Testis (tissue), 5 donors: ENCODE measurements at places on chromosomes 16 and 17.

DNA sequence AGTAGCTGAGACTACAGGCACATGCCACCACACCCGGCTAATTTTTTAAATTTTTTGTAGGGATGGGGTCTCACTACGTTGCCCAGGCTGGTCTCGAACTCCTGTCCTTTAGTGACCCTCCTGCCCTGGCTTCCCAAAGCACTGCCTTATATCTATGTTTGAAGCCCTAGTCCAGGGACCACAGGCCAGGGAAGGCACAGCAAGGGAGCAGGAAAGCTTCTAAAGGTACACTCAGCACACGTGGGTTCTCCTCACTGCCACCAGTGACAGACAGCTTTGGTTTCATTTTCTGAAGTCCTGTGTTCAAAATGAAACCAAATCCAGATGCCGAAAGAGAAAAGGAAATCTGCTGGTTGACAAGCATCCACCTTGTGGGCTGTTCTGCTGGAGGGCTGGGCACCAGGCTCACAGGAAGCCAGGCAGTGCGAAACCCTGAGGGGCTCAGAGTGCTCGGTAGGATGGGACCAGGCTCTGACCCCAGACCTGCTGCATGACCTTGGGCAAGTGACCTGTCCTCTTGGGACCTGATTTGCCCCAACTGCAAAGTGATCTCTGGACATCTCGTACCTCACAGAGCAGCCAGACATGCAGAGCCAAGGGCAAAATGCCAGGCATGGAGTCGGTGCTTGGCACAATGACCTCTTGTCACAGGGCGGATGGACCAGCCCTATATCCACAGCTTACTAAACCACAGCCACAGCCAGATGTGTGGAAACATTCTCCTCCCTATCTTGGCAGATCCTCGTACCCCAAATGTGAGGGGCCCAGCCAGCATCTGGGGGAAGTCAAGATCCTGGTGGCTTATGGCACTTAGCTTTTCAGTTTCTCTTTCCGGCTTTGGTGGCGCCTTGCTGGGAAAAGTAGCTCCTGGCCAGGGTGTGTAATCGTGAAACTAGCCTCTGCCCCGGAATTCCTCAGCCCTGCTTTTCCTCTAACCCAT, 2.8 kb upstream of the SOCS1 start:
- H3K27me3 ChIP-seq = no peaks in the 10 kb centered on the region
- DNase-seq = peak; percentile 77
- H3K4me1 ChIP-seq = peaks cover 18% of the 10 kb centered on the region

GRCh38 chr16:19131825-19132218, 18.1 kb downstream of the ITPRIPL2 start:
- H3K27ac ChIP-seq = no peak overlapping the region
- DNase-seq = no peak
- no peak overlapping the region for H3K4me3 ChIP-seq
- no peaks in the 10 kb centered on the region for H3K4me1 ChIP-seq

DNA sequence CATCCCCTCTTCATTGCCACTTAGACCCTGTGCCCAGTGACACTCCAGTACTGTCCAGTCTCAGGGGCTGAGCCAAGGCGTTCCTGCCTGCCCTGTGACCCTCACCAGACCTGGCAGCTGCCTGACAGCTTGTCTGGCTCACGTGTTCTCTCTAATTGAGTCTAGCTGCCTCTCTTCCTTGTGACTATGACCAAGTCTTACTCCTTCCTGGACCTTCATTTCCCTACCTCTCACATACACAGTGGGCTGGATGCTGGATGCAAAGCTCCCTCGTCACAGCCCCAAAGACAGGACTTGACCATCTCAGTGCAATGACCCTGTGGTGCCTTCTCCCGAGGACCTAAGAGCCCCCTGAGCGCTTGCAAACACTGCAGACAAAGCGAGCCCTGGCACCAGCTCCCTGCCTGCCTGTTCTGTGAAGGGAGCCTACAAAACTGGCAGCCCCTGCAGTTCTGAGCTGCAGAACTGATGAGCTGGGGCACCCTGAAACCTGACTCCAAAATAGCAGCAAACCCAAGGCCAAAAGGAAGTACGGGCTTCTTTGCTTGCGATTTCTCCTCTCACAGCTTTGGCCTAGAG, 1.7 kb downstream of the DEXI start:
- H3K4me3 ChIP-seq = peak overlapping the region; percentile 85
- H3K27ac ChIP-seq = peak overlapping the region; percentile 71
- no peaks in the 10 kb centered on the region for H3K27me3 ChIP-seq
- DNase-seq = no peak
- peaks cover 62% of the 10 kb centered on the region for H3K4me1 ChIP-seq

DNA sequence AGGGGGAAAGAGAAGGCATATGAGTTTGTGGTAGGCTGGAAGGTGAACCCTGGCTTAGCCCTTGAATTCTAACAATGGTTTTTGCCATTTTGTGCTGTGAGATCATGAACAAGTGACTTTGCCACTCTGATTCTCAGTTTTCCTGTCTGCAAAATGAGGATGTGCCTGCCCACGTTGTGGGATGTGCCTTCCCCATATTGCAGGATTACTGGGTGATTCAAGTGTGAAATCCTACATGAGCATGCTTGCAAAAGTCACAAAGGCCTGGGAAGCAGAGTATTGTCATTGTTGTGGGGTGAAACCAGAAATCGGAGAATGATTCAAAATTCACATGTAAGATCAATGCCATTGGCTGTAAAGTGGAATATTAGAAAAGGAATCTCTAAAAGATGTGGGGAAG, 28.6 kb upstream of the TVP23A start:
- H3K4me1 ChIP-seq = no peaks in the 10 kb centered on the region
- no peak overlapping the region for H3K27ac ChIP-seq
- H3K4me3 ChIP-seq = no peak overlapping the region
- H3K36me3 ChIP-seq = no peaks in the 10 kb centered on the region
- no peak for DNase-seq
- no peaks in the 10 kb centered on the region for H3K27me3 ChIP-seq

DNA sequence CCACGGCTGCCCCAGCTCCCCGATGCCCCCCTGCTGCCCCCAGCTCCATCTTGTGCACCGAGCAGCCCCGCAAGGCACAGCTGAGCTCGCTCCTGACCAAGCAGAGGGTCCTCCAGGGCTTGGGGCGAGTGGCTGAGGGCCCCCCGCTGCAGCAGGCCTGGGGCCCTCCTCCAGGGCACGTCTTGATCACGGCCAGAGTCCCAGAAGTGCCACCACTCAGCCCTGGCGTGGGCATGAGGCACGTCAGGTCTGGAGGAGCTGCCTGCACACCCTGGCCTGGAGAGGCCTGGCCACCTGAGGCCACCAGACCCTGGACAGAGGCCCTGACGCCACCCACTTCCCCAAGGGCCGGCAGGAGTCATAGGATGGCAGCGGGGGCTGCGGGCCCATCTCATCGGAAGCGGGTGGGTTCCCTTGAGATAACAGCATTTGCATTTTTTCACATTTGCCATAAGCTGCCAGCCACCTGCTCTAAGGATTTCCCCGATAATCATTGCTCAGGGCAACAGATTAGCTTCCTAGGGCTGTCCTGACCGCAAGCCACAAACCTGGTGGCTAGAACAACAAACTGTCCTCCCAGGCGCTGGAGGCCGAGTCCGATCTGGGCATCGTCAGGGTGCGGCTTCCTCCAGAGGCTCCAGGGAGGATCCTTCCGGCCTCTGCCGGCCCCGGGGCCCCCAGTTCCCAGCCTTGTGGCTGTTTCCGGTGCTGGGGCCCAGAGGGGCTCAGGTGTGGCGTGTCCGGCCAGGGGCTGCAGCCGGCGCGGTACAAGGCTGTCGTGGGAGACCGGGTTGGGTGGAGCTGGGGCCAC, 23.9 kb upstream of the C1QTNF8 start:
- H3K27ac ChIP-seq = no peak overlapping the region
- no peak overlapping the region for H3K4me3 ChIP-seq
- no peaks in the 10 kb centered on the region for H3K27me3 ChIP-seq
- no peak for DNase-seq

DNA sequence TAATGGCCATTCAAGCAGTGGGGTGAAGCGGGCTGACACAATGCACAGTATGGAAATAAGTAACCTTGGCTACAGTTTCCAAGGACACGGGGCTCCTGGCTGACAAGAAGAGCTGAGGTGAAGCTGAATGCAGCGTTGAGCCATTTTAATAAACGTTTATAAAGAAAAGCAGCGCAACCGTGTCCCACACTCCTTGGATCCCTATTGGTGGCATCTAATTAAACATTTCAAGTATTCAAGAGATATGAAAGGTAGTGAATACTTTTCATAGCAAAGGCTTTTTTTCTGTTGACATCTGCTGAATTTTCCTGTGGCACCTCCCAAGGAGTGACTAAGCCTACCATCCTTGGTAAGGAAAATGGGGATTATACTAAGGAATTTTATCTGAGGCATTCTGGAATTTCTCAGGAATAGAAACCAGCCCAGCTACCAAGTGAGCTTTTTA, 26.5 kb downstream of the DUSP14 start:
- no peaks in the 10 kb centered on the region for H3K4me1 ChIP-seq
- no peaks in the 10 kb centered on the region for H3K36me3 ChIP-seq
- no peak overlapping the region for H3K4me3 ChIP-seq
- no peak for DNase-seq
- no peak overlapping the region for H3K27ac ChIP-seq

DNA sequence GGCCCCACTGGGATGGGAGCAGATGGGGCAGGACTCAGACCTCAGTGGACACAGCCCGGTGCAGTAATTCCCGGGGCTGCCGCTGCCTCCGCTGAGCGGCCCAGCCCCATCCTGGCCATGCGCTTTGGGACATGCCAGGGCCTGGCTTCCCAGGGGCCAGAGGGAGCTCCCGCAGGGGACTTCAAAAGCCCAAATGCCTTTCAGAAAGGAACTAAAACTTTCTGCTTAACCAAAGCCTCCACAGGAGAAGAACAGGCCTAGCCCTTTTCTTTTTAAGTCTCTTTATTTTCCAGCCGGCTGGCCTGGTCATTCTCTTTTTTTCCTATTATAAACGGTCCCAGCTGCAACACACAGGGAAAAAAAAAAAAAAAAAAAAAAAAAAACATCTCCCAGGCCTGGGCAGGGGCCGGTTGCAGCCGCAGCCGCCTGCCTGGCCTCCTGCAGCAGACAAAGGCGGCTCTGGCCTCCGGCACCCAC, 10.7 kb upstream of the ZNF423 start:
- H3K36me3 ChIP-seq = no peaks in the 10 kb centered on the region
- H3K4me1 ChIP-seq = peaks cover 12% of the 10 kb centered on the region

GRCh38 chr17:72063756-72064450, 56.9 kb upstream of the SOX9 start:
- no peaks in the 10 kb centered on the region for H3K4me1 ChIP-seq
- H3K27me3 ChIP-seq = no peaks in the 10 kb centered on the region
- no peaks in the 10 kb centered on the region for H3K36me3 ChIP-seq
- no peak for DNase-seq

DNA sequence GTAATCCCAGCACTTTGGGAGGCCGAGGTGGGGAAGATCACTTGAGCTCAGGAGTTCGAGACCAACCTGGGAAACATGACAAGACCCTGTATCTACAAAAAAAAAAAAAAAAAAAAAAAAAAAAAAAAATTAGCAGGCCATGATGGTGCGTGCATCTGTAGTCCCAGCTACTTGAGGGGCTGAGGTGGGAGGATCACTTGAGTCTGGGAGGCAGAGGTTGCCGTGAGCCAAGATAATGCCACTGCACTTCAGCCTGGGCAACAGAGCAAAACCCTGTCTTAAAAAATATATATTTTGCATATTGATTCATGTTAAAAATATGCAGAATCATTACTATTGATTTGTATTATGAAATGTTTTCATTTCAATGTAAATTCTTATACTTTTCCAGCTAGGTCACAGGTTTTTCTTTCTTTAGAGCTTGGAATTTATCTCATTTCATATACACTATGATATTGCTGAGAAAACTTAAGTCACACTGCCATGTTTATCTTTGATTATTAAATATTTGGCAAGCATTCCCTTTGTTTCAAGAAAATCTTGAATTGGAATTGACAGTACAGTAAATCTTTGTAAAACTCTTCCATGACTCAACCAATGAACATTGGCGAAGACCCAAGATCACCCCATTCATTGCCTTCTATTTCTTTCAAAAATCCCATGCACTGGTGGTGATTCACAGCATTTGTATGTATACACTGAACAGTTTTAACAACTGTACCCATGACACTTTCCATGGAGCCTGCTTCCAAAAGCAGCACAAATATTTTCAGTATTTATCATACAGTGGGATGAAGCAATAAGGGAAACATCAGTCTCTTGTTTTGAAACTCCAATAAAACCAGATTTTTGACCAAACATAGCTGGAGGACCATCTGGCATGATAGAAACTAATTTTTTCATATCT, 83.5 kb upstream of the TNRC6A start:
- H3K27ac ChIP-seq = no peak overlapping the region
- no peaks in the 10 kb centered on the region for H3K36me3 ChIP-seq
- no peaks in the 10 kb centered on the region for H3K27me3 ChIP-seq
- H3K4me1 ChIP-seq = no peaks in the 10 kb centered on the region
- DNase-seq = no peak
- no peak overlapping the region for H3K4me3 ChIP-seq

GRCh38 chr16:26951950-26952349, 114.8 kb upstream of the C16orf82 start:
- no peak for DNase-seq
- H3K4me1 ChIP-seq = no peaks in the 10 kb centered on the region
- no peaks in the 10 kb centered on the region for H3K36me3 ChIP-seq
- no peak overlapping the region for H3K4me3 ChIP-seq

GRCh38 chr16:30896889-30897733, 697 bp downstream of the CTF1 start:
- DNase-seq = peak; percentile 93
- H3K27me3 ChIP-seq = no peaks in the 10 kb centered on the region
- H3K4me3 ChIP-seq = peak overlapping the region; percentile 70
- no peaks in the 10 kb centered on the region for H3K36me3 ChIP-seq
- peaks cover 36% of the 10 kb centered on the region for H3K4me1 ChIP-seq

GRCh38 chr16:85610446-85611193, 2.5 kb upstream of the GSE1 start:
- H3K36me3 ChIP-seq = no peaks in the 10 kb centered on the region
- peak; percentile 86 for DNase-seq
- H3K4me1 ChIP-seq = peaks cover 72% of the 10 kb centered on the region
- H3K27ac ChIP-seq = peak overlapping the region; percentile 80
- peak overlapping the region; percentile 68 for H3K4me3 ChIP-seq

DNA sequence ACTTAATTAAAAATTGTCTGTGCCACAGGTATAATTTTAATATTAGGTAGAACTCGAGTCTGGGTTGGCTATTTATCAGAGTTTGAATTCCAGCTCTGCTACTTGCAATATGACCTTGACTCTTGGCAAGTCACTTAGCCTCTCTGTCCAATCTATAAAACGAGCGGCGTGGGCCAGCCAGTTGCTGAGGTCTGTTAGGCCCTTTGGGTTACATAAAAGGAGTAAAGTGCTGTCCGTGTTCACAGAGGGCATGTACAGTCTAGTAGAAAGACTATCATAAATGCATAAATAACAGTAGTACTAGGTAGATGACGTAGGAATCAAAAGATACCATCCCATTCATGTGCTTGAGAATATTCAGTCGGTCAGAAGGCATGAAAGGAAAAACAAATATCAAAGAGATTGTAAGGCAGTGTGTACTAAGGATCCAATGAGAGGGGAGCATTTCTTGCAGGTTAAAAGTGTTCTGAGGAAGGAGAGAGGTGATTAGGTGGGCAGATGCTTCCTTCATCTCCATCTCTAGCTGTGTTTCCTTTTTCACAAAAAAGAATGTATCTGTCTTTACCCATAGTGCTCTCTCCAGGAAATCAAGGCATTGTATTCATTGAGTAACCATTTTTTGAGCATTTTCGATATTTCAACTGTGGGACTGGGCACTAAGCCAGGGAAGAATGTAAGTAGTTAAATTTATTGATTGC, 2.4 kb downstream of the TNRC6A start:
- peak overlapping the region; percentile 28 for H3K27ac ChIP-seq
- DNase-seq = peak; percentile 67
- no peaks in the 10 kb centered on the region for H3K36me3 ChIP-seq
- H3K4me1 ChIP-seq = peaks cover 52% of the 10 kb centered on the region
- H3K27me3 ChIP-seq = no peaks in the 10 kb centered on the region

- H3K4me3 ChIP-seq = no peak overlapping the region
- H3K27me3 ChIP-seq = no peaks in the 10 kb centered on the region
- no peak overlapping the region for H3K27ac ChIP-seq
Observed at GRCh38 chr17:31269036-31269577, 27.9 kb downstream of the OMG start.
